ENCODE measurements at places on chromosomes 12 and 14.

DNA sequence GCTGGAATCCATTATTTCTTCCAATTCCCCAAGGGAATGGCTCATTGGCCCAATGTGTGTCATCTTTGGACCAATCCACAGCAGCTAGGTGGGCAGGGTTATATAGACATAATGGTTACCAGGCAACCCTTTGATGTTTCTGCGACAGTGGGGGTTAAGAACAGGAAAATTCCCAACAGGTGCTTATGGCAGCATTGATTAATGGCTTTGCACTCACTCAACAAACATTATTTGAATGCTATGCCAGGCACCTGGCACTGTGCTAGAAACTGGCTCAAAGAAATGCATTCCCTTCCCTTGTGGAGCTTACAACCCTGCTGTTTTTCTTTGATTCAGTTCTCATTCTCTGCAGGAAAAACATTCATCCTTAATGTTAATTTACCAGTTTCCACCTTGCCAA lies 1221.0 kb downstream of the AACS start:
- no peak for DNase-seq

DNA sequence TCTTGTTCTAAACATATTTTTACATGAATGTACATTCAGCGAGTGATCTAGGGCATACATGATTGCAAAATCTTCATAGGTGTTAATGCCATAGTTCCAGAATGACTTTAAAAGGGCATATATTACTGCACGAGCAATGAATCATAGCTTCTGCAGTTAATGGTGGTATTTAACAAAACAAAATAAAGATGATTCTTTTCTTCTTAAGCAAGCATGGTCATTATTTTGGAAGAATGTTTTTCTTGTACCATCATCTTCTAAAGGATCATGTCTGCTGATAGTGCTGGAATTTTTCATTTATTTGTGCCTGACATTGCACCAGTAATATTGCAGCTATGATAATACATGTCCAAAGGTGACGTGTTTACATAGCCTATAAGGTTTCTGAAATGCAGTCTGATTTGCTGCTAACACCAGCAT lies 388.6 kb downstream of the CCDC91 start:
- no peak for DNase-seq

DNA sequence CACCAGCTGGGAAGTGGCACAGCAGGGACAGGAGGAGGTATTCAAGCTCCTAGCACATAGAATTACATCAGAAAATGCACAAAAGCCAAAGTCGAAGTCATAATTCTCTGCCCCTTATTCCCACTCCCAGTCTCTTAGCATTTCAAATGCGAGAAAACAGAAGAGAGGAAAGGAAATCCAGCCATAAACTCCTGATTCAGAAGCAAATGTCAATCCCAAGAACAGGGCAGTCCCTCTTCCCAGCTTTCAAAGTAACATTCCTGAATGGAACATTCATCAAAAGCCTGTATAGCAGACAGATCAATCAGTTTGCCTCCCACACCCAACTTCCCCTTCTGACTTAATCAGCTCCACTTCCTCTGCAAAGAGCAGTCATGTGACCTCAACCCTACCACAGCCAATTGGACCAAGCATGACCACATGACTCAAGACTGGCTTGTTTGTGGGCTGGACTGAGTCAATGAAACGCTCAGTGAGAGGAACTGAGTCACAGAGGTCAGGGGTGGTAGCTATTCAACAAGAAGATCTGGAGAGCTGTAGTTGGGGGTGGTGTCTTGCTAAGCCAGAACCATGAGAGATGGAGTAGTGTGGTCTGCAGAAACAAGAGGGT lies 41.4 kb upstream of the TUNAR start:
- DNase-seq = no peak

DNA sequence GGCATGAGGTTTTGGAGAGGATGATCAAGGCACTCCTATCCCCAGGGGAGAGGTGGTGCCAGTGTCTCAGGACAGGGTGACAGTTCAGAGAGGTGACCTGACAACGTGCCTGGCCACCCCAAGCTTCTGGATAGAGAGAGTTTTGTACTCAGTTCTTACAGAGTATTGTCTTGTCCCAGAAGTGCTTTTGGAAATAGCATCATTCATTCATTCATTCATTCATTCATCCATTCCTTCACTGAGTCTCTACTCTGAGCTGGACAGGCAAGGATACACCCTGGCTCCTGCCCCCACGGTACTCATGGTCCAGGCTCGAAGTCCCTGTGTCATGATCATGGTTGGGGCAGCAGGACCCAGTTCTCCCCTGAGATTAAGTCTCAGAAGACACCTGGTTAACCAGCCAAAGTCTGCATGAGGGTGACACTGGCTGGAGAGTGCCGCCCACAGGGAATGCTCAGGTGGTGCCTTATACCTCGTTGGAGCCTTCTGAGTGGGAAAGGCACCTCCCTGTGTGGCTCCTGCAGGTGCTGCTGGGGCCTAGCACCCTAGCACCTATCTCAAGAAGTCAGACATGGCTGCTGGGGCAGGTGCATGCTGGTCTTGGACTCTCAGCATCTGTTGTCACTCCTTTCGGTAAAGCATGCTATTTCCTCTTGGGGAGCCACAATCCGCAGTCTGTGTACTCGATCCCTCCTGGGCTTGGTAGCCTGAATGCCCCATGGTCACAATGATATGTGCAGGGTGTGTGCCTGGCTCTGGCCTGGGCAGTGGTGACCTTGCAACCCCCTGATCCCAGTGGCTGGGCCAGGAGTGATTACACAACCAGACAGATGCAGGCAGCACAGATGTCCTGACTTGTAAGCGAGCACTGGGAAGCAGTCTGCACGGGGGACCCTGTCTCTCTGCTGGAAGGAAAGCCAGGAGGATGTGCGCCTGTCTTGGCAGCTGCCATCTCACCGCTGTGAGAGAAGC lies 57.8 kb downstream of the C14orf132 start:
- DNase-seq = no peak

- DNase-seq = no peak
These were observed 250.6 kb downstream of the KSR2 start for GRCh38 chr12:117718141-117718540.

GRCh38 chr12:117114784-117115183 lies 15.6 kb upstream of the TESC start:
- DNase-seq = no peak

DNA sequence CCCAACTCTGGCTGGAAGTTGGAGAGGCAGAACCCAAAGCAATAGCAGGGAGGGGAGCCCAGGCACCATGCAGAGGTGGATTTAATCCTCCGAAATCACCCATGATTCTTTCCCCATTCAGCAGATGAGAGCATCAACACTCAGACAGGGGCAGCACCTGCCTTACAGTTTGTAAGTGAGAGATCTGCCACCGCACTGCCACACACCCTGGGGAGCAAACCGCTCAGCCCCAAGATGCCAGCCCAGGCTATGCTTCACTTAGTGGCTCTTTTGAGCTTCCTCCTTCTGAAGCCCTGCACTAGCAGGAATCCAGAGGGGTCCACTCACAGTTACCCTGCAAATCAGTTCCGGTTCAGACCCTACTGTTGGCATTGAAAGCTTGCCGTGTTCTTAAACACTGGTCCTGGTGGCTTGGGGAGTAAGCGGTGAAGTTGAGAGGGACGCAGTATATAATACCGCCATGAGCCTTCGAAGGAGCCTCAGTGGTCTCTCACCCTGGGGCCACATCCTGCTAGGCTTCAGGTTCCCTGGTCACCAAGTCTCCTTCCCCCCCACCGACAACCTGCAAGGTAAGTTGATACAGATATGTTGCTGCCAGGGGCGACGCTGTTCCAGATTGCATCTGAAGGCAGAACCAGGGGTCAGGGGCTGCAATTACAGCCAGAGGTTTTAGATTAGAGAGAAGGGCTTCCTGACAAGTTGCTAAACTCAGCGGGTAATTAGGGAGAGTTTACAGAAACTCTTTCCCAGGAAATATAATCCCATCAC lies 72.0 kb upstream of the CCND2 start:
- DNase-seq = no peak

Measured in H54 (cell line).